Endothelial cell (in vitro differentiated cells): ENCODE measurements at places on chromosomes 7 and 10. TPM values are rescaled to one million over a fixed set of nuclear protein-coding genes. Genes with fewer than 3 reads are reported as not detected.
A peak's percentile ranks its signal among the peaks of the same experiment; 100 is the strongest.

DNA sequence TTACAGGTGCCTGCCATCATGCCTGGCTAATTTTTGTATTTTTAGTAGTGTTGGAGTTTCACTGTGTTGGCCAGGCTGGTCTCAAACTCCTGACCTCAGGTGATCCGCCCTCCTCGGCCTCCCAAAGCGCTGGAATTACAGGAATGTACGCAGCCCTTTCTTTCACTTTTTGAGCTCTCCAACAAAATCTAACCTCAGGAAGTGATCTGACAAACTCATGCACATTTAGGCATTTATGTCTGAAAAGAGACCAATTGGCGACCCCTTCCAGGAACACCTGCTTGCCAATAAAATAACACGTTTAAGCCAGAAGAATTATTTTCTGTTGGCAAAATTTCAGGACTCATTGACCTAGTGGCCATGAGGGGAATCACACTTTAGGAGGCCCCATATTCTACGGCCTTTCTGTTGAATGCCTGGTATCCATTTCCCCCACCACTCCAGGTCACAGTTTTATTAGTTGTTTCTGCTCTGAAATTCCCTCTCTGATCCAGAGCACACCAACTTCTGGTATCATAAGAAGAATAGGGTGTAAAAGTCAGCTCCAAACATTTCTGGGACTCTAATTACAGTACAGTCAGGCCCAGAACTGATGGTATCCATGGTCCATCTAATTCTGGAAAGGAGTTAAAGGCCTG, 65.8 kb upstream of the FRMD4A start:
- DNase-seq = no peak

DNA sequence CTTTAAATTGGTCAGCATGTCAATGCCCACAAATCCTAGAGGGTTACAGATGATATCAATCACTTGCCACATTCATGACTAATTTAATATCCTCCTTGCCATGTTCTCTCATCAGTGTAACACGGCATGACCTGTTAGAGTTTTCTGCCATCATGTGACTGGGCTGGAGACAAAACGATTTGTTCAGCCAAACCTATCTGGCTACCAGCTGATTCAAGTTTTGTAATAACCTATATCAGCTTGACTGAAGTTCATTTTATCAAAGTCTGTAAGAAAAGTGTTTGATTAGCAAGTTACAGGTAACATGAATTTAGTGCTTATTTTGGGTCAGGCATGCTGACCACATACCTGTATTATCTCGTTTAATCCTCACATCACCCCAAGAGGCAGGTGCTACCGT, 25.7 kb downstream of the NEUROD6 start:
- no peak for DNase-seq

- no peak for DNase-seq
These were observed 549.5 kb upstream of the GRM3 start for GRCh38 chr7:86094166-86094669.

DNA sequence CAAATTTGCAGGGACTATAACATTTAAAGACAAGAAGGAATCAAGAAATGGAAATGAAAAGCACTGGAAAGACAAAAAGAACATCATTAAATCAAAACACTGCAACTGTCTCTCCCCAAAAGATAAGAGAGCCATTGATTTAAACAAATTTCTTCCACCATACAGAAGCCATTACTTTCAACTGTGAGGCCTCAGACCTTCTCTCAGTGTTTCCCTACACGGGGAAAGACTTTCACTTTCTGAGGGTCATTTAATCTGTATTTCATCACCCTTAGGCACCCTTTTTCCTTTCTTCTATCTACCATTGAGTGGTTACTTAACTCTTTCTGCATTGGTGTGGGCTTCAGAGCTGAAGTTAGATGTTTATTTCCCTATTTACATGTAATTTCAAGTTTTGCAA, 47.5 kb downstream of the CCDC172 start:
- no peak for DNase-seq

GRCh38 chr10:79335094-79335469, 12.2 kb upstream of the PPIF start:
- DNase-seq = no peak

- DNase-seq = no peak
These were observed 568.6 kb downstream of the KCNMA1 start for GRCh38 chr10:77068969-77069368.

- no peak for DNase-seq
These were observed 5.9 kb upstream of the GARIN1A start for GRCh38 chr7:128666200-128666599.

DNA sequence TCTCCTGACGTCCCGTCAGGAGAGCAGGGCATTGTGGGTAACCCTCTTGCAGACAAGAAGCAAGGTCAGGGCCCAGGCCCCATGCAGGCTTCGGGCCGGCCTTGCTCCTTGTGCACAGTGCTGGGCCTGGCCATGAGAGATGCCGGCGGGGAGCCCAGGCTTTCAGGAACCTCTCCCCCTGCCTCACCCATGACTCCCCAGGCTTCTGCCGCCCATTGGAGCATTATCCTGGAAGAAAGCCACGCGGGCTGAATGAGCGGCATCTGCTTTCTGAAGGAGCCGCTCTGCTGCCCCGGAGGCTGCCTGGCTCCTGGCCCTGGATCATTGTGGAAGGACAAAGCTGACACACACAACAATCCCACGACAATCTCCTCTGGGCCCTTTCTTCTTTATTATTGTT, 233.5 kb downstream of the TCF7L2 start:
- DNase-seq = no peak

DNA sequence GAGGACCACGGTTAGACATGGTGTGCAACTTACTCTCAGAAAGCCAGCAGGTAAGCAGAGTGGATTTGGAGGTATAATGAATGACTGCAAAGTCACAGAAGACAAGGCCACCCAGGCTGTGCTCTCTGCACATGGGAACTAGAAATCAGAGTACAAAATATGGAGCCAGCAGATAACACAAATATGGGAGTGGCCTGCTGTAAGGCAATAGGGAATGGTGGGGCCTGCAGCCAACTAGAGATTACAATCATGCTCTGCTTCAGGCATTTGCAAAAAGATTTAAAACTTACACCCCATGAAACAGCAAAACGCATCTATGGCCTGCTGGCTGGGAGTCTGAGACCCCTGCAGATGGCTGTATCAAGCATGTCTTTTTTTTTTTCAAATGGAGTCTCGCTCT, 47.0 kb downstream of the RGS10 start:
- no peak for DNase-seq

- DNase-seq = no peak
These were observed 25.9 kb downstream of the HELLS start for GRCh38 chr10:94571528-94571927.

DNA sequence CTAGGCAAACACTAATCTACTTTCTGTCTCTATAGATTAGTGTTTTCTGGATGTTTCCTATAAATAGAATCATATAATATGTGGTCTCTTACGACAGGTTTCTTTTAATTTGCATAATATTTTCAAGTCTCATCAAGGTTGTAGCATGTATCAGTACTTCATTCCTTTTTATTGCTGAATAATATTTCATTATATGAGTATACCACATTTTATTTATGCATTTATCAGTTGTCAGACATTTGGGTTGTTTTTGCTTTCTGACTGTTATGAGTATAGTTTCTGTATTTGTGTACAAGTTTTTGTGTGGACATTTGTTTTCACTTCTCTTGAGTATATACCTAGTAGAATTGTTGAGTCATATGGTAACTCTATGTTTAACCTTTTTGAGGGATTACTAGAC, 48.2 kb downstream of the SHOC2 start:
- no peak for DNase-seq

GRCh38 chr7:149719050-149719899, 54.1 kb downstream of the ZNF467 start:
- DNase-seq = no peak

- DNase-seq = no peak
These were observed 20.0 kb upstream of the ZNF438 start for GRCh38 chr10:31051703-31052102.

- no peak for DNase-seq
These were observed 42.3 kb downstream of the CPEB3 start for GRCh38 chr10:92248566-92248965.

GRCh38 chr10:77889277-77889903, 37.2 kb downstream of the DLG5 start:
- DNase-seq = no peak

- no peak for DNase-seq
These were observed 232.7 kb downstream of the PHF14 start for GRCh38 chr7:11206177-11206899.

DNA sequence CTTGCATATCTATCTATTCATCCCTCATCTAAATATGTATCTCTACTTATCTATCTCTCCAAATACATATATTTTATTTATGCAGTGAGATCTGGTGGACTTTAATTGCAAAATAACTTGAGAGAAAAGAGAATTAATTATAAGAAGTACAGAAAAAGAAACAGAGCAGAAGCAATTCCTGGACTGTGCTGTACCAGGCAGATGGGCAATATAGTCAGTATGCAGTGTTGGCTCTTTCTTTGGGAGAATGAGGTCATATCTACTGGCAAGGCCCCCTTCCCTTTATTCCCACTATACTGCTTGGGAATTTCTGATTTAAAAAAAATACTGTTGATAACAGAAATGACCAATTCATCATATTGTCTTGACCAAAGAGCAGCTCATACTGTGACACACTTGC, 49.0 kb upstream of the TOMM7 start:
- DNase-seq = no peak

DNA sequence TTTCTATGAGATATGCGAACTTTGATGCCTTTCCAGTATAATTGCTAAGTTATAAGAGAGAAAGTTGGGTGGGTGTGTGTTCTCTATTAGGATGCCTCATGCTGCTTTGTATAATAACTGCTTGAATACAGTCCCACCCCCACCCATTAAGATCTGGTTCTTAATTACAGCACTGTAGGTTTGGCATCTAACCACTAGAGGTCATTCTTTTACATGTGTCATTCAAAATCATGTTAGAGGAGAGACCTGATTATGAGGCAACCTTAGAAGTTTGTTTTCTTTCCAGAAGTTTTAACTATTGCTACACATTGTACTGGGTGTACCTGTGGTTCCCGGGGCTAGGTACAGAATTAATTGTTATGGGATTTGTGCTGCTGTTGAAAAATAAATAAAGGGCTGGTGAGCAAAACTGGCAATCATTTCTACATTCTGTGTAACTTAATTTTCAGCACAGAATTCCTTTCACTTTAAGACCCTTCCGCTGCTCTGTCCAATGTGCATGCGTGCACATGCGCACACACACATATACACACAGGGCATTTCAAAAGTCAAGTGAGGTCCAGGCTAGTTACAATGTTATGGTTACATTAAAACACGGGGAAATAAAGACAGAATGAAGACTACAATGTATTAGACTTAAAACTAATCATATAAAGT, 1156.3 kb downstream of the SORCS3 start:
- no peak for DNase-seq

DNA sequence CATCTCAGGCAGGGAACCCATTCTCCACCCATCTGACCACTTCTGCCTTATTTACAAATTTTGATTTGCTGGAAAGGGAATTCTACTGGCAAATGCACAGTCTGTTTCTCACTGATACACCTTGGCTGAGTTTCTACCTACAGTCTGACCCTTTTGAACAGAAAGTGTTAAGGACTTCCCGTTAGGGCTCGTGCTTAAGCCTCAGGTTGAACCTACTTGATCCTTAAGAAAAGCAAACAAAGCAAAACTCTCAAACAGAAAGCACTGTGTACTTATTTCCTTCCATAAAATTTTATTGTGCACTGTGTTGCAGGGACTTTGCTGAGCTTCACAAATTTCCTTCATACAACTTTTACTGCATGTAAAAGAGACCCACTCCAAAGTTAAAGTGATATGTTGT, 367.8 kb downstream of the NRG3 start:
- no peak for DNase-seq

DNA sequence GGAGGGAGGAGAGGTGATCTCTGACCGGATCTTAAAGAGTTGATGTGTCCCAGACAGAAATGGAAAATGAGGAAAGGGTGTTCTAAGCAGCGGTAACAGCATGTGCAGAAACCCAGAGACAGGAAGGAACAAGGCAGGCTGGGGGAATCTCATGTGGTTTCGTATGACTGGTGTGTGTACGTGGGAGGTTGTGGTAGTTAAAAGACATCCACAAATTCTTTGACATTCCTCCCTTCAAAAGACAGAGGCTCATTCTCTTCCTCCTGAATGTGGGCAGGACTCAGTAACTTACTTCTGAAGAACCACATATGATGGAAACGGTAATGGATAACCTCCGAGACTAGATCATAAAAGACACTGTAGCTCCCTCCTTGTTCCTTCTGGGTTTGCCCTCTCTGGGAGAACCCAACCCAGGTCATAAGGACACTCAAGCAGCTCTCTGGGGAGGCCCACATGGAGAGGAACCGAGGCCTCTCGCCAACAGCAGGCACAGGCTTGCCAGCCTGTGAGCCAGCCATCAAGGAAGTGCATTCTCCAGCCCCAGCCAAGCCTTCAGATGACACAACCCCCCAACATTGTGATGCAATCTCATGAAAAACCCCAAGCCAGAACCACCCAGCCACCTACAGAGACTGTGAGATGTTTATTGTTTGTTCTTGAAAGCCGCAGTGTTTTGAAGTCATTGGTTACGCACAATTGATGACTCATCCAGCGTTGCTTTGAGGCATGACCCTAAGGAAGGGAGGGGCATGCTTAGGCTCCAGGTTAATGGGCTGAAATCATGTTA, 116.0 kb downstream of the SLIT1 start:
- no peak for DNase-seq

GRCh38 chr10:95663496-95663895, 7.0 kb upstream of the ALDH18A1 start:
- DNase-seq = no peak

DNA sequence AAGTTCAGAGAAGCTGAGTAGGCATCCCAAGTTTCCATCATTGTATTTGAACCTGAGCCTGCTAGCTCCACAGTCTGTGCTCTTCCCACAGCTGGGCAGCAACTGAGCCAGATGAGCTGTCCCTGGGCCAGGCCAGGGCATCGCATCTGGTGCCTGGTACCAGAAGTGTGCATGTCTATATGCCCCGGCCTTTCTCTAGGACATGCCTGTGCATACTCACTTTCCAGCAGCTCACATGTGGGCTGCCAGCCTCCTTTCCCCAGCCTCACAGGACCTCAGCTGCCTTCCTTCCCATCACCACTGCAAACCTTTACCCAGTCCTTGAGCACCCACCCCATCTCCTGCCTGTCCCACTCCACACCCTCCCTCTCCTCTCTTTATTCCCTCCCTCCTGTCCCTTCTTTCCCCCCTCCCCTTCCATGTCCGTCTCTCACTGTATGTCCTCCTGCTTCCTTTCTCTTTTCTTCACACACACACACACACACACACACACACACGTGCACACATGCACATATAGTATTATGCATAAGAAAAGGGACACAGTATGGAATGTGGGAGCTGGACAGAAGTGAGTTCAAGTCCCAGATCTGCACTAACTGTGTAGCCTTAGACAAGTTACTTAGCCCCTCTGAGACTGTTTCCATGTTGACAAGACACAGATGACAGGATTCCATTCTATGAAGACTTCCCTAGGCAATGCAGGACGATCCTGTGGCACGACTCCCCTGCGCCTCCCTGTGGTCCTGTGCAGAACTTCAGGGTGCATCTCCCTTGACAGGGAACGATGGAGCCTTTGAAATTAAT, 10.9 kb downstream of the CDHR1 start:
- DNase-seq = peak; percentile 82

- no peak for DNase-seq
These were observed 37.6 kb downstream of the AKR1C4 start for GRCh38 chr10:5234106-5234860.

The LHFPL3 gene
- total RNA-seq = not detected

The IKZF1 gene
- total RNA-seq = 3.1 TPM

The VWDE gene
- 3.2 TPM for total RNA-seq

The NUTM2B gene
- 1.5 TPM for total RNA-seq

The RBP4 gene
- not detected for total RNA-seq

The TRIM50 gene
- 0.54 TPM for total RNA-seq

The TET1 gene
- total RNA-seq = 20.3 TPM

The PON1 gene
- total RNA-seq = 1.5 TPM
